ENCODE measurements at places on chromosomes 16 and 17.

GRCh38 chr16:2451851-2452320 lies 8.0 kb upstream of the TEDC2 start:
- DNase-seq = no peak

DNA sequence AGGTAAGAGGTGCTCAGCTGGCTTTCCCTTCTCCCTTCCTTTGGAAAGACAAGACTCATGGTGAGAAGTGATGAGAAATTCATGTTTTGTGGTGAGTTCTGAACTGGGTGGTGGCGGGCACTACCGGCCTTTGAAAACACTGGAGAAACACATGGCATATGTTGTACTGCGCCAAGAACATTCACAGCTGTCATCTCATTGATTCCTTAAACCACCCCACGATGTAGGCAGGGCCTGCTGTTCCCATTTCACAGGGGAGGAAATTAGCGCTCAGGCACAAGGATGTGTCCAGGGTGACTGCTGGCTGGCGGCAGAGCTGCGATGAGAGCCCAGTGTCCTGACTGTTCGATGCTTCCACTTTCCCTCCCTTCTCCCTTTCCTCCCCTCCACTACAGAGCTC lies 1.6 kb upstream of the DOC2B start:
- DNase-seq = no peak

GRCh38 chr17:50181144-50181543 lies 15.3 kb downstream of the SGCA start:
- DNase-seq = peak; percentile 16

DNA sequence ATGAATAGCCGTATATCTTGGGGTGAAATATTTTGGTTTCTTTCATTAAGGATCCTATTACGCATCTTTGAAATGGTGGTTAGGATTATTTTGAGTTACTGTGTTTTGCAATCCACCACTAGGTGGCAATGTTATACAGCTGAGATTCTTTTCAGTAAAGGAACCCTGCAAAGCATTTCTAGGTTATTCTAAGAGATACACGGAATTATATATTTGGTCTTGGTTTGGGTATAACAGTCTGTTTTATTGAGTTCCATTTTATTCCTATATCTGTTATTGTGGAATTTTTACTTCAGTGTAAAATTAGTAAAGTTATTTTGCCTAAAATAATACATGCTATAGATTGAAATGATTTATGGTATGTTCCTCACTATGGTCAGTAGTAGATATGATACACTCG lies 62.9 kb upstream of the CPHXL start:
- DNase-seq = peak; percentile 62

DNA sequence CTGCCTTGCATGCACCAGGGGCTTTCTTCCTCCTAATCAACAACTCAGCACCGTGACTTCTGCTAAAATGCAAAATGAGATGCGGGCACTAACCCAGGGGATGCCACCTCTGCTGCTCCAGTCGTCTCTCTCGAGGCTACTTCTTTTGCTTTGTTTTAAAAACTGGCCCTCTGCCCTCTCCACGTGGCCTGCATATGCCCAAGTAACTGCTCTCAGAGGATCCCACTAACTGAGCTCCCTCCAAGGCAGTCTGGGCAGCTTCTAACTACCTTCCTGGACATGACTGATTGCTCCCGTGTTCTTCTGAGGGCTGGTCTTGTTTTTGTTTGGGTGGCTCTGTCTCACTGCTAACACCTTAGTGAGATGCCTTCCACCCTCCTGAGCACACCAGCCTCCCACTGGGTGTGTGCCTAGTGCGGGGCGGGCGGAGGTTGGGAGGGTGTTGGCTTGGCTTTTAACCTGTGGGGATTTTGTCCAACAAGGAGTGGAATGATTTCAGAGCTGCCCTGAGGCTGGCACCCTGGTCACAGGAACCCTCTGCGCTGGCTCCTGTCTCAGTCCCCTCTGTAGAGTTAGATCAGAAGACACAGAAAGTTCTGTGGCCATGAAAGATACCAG lies 8.9 kb upstream of the LGALS9 start:
- peak; percentile 34 for DNase-seq

DNA sequence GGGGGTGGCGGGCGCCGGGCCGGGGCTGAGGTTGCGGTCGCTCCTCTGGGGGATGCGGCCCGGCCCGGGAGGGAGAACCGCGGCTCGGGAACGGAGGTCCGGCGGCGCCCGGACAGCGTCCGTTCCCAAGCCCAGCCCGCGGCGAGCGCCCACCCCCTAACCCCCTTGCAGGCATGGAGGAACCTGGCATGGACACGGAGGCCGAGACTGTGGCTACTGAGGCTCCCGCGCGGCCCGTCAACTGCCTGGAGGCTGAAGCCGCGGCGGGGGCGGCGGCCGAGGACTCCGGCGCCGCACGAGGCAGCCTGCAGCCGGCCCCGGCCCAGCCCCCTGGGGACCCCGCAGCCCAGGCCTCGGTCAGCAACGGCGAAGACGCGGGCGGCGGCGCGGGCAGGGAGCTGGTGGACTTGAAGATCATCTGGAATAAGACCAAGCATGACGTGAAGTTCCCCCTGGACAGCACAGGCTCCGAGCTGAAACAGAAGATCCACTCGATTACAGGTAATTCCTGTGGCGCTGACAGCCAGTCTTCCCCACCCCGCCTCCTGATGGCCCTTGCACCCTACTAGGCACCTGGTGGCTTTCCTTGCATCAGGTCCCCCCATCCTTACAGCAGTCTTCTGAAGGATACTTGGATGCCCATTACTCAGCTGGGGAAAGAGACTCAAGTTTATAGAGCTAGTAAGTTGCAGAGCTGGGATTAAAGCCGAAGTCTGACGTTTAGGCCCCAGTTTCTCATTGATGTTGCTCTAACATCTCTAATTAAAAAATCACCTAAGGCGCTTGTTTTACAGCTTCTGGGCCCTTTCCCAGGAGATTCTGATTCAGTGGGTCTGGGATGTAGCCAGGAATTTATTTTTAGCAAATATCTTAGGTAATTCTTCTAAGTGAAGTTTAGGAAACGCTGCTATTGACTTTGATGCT lies 514 bp downstream of the UBFD1 start:
- no peak for DNase-seq

- DNase-seq = peak; percentile 66
These were observed 31.2 kb upstream of the BCAR1 start for GRCh38 chr16:75282466-75283281.

DNA sequence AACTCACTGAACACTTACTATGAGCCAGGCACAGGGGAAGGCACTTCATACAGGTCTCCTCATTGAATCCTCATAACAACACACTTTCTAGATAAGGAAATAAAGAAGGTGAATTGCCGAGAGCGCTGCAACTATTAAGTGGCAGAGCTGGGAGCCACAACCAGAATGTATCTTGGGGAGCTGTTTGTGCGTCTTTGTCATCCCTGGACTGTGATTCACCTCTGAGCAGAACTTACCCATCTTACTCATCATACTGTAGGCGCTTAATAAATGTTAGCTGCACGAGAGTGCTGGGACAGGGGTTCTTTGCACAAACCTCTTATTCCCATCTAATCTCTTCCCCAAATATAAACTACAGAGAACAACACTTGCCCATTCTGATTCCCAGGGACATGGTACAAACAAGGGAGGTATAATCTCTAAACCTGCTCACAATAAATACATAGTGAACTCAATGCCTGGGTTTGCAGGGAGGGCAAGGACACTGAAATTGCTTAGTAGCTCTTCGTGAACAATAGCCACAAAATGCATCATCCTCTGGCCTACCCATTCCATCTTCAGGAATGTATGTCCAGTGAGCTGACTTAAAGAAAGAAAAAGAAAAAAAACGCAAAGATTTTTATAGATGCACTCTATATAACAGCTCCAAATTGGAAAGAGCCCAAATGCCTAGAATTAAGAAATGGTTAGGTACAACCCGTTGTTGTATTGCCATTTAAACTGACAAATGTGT lies 43.0 kb downstream of the MYO18A start:
- DNase-seq = no peak

- DNase-seq = no peak
These were observed 33.2 kb downstream of the GPRC5B start for GRCh38 chr16:19851476-19851875.

DNA sequence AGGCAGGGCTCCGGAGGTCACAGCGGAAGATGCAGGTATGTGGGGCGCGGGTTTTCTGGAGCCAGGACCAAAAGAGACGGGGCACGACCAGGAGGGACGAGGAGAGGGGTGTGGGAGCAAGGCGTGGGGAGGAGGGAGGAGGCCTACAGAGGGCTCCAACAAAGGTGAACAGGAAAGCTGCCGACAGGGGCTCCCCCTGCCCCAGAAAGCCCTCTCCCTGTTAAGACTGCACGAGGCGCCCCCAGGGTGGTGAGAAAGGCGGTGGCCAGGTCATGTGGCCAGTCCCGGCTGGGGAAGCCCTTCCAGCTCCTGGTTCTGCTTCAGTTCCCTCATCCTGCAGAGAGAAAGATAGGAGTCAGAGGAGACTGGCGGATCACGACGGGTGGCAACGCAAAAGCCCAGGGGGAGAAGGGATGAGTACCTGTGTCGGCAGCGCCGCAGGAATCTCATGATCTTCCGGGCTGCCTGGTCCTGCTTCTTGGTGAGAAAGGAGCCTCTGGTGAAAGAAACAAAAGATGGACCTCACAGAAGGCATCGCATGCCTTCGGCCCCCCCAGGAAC lies 949 bp upstream of the SPAG7 start:
- DNase-seq = no peak

GRCh38 chr16:71515026-71515425 lies 11.2 kb upstream of the CHST4 start:
- no peak for DNase-seq

- no peak for DNase-seq
These were observed 31.0 kb downstream of the VPS53 start for GRCh38 chr17:683499-684254.

DNA sequence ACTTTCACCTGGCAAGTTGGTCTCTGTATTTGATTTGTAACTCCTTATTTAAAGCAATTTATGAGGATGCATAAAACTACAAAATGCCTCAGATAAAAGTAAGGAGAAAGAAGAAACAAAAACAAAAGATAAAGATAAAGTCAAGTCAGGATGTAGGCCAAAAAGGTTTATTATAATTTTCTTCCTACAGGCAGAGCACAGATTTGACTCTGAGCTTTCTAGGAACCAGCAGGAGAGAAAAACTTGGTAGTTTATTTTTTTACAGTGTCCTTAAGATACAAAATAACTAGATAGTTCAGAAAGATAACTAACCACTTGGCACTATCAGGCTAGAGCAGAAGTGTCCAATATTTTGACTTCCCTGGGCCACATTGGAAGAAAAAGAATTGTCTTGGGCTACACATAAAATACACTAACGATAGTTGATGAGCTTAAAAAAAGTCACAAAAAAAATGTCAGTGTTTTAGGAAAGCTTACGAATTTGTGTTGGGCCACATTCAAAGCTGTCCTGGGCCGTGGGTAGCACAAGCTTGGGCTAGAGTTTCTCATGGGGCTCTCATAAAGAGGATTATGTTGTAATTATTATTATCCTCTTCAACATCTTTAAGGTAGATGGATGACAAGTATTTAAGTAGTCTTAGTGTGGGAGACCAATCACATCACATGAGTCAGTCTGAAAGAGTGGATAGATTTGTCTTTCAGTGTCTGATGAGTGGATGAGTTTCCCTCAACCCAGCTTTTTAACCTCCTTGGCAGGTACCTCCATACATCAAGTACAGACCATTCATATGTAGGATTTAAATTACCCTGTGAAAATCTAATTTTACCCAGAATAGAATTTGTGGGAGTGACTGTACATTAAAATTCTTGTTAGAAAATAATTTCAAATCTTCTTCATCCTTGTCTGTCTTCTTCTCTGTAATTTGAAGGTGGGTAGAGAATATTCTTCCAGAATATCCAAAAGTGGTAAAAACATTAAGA lies 17.0 kb downstream of the PAFAH1B1 start:
- no peak for DNase-seq

- no peak for DNase-seq
These were observed 1.2 kb downstream of the AQP8 start for GRCh38 chr16:25217921-25218320.

DNA sequence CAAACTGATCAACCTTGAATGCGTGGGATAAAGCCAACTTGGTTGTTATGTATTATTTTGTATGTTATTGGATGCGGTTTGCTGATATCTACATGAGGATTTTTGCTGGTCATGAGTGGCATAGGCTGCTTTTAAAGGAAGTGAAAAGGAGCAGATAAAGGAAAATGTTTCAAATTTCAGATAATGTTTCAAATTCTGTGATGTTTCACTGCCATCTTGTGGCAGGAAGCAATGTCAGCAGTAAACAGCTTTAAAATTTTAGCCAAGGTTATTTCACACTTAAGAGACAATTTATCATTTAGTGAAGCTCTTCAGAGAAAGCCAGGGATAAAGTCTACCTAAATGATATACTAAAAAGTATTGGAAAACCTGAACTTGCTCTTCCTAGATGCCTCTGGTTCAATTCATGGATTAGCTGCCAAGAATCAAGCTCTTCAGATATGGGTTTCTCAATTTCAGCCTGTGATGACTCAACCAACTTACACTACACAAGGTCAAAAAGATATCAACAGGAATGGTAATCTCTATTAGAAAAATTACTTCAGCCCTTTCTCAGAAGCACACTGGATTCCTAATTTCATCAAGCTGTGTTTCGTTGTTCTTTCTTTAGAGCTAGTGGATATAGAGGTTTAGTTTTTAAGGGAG lies 136.0 kb upstream of the C17orf78 start:
- peak; percentile 67 for DNase-seq

- no peak for DNase-seq
These were observed 83.7 kb upstream of the SDK2 start for GRCh38 chr17:73727941-73728340.

DNA sequence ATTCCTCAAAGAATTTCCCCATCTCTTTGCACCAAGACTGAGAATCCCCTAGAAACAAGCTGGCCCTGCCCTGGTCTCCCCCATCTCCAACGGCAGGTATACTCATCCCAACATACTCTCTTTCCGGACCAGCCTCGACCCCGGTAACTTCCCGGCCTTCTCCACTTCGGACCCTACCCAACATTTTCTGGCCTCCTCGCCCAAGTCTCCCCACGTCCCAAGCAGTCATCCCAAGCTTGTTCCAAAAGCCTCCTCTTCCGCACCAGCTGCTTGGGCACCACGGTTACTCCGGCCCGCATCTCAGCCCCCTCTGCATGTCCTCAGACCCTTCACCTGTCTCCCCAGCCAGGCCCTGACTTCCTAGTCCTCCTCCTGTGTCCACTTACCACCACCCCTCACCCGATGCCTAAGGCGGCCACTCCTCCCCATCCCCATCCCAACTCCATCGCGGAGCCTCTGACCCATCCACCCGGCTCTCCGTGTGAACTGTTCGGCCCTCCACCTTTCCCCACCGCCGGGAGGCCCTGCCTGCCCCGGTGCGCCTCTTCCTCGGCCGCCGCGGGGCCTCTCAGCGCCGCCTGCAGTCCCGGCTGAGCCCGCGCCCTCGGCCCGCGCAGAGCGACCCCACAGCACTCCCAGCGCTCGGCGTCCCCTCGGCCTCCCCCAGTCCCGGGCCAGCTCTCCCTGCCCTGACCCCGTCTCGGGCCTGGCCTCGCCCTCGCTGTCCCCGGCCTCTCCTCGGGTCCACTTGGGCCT lies 994 bp downstream of the PITPNA start:
- no peak for DNase-seq

- no peak for DNase-seq
These were observed 9.4 kb downstream of the KRT33A start for GRCh38 chr17:41340934-41341861.

All from foreskin fibroblast (primary cell).